Kidney capillary endothelial cell (primary cell): ENCODE measurements at places on chromosomes 7 and 10.

- no peak for DNase-seq
Observed at GRCh38 chr10:4654496-4654895, 171.5 kb upstream of the AKR1E2 start.

- DNase-seq, result no peak
Observed at GRCh38 chr10:75035975-75036708, 75.3 kb upstream of the SAMD8 start.

DNA sequence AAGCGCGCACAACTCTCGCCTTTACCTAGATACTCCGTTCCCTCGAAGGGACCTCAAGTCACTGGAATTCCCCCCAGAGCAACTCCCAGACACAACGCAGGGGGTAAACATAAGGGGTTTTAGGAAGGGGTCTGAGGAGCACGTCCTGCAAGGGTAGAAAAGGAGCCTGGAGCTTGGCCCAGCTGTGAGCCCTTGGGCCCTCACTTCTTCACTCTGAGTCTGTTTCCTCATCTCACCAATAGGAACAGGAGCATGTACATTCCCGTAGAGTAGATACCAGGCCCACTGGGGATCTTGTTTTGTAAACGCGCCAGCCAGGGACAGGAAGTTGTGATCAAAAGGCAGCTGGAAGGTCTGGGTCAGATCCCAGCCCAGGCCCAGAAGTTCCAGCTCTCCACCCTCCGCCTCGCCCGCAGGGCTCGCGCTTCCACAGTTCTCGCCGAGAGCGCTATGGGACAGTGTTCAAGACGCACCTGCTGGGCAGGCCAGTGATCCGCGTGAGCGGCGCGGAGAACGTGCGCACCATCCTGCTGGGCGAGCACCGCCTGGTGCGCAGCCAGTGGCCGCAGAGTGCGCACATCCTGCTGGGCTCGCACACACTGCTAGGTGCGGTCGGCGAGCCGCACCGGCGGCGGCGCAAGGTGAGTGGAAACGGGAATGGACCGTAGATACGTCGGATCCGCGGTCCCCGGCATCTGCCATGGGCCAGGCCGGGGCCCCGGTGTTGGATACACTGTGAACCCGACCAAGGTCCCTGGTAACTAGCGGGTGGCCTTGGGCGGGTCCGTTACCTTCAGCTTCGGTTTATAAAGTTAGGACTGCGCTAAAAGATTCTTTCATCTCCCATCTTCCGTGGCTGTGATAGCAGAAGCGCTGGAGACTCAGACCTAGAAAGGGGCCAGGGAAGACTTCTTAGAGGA is 1.3 kb downstream of the CYP26C1 start:
- no peak for DNase-seq

DNA sequence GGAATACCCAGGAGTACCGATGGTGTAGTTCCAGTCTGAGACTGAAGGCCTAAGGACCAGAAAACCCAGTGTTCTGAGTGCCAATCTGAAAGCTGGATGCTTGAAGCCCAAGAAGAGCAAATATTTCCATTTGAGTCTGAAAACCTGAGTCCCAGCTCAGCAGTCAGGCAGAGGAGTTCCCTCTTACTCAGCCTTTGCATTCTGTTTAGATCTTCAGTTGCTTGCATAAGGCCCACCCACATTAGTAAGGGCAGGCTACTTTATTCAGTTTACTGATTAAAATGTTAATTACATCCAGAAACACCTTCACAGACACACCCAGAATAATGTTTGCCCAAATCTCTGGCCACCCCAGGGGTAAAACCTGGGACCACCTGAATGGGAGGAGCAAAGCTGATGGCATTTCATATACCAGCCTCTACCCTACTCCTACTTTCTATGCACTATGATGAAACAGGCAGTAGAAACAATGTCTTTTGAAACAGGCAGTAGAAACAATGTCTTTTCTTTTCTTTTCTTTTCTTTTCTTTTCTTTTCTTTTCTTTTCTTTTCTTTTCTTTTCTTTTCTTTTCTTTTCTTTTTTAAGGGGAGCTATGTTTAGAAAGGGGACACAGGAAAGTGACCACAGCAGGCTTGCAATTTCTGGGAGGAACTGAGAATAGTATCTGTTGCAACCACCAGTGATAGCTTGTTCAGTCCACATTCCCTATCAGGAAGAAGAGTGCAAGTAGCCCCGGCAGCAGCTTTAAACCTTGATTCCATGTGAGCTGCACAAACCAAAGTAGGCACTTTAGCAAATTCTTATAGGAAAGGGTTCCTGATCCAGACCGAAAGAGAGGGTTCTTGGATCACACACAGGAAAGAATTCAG is 30.6 kb downstream of the FAM237B start:
- DNase-seq, result no peak

DNA sequence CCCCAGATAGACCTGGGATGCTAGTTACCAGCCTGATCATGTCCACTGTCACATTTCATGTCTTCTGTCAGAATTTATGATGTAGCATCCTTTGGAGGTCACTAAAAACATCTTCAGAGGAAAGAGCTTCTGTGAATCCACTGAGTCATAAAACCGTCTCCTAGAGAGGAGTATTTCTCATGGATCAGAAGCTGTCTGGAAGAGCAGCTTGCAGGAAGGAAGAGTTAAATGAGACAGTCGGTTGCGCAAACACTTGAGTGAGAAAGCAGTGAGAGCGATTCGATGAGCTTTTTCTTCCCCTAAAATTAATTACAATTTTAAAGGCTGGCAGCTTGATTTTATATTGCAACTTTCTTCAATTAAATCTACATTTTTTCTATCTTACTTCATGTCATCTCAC is 47.2 kb upstream of the WDR11 start:
- DNase-seq, result no peak

- DNase-seq, result no peak
Observed at GRCh38 chr7:30003098-30003497, 13.5 kb upstream of the SCRN1 start.

DNA sequence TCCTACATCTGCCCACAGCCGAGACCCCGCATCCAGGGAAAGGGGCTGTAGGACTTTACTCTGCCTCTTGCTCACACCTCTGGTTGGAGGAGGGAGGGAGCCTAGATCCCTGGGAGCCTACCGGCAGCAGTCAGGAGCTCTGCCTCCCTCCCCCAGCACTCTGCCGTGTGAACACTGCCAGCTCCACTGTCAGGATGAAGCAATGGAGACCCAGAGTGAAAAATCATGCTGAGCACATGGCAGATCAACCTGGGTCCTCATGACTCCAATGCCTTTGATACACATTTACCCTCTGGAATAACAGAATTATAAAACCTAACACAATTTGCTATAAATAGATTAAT is 477.7 kb downstream of the TNS3 start:
- DNase-seq, result no peak

DNA sequence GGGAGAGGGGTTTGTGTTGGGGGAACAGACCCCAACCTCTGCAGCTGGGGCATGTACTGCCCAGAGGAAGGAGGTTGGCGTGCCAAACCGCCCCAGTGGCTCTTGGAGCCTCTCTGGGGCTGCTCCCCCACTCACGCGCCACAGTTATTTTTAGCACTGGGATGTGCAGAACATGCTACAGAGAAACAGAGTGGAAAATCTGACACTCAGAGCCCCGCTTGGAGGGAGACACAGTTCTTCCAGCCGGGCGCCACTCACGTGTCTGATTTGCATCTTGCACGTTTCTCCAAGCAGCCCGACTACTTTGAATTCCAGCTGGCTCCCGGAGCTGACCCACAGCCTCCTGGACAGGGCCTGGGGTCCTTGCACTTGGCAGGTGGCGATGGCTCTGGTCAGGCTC is 182.0 kb downstream of the RPS24 start:
- no peak for DNase-seq
